ENCODE measurements at places on chromosomes 2 and 18.
A peak's percentile ranks its signal among the peaks of the same experiment; 100 is the strongest.

DNA sequence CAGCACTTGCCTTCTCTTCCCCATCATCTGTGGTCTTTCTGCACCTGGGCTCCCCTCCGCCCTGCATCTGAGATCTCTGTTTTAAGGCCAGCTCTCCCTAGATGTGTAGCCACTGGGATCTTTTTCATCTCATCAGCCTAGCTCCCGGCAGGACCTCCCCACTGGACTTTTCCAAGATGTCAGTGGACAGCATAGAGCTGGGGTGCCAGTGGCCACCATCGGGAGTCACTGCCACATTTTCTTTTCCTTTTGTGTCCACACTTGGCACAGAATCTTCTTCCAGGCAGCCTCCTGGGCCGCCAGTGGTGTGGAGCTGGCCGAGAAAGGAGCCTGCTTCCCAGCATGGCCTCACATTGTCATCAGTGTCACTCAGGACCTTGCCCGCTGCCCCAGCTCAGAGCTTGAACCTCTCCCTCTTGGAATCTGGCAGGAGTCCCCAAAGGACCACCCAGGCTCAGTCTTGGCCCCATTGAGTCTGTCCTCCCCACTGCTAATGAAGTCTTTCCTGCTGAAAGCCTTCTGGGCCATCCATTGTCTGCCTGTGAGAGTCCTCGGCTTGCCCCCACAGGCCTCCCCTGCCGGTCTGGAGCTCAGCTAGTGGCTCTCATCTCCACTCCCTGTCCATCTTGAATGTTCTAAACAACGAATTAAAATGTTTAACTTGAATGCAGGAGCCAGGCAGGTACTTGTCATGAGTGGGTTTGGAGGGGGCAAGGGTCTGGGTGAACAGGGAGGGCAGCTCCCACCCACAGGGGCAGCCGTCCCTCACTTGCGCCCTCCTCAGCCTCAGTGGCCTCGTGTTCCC lies 324.4 kb downstream of the GBX2 start:
- no peak for DNase-seq

GRCh38 chr2:99825630-99826029 lies 316.8 kb downstream of the AFF3 start:
- no peak for DNase-seq

- peak; percentile 24 for DNase-seq
These were observed 2.7 kb upstream of the LRP2 start for GRCh38 chr2:169365029-169365480.

DNA sequence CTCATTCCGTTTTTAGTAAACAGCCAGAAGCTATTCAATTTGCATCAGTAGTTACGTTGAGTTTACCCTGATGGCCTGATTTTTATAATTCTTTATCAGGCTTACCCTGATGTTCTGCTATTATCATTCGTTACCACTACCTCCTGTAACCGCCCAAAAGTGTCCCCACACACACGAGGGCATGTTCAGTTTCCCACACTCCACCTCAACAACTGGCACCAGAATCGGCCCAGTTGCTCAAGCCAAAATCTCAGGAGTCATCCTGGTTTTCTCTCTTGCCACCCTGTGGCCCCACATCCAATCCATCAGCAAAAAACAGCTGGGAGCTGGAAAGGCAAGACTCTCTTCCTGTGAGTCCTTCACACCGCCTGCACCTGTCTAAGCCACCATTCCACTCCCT lies 102.9 kb upstream of the RAB6C start:
- DNase-seq, result no peak

DNA sequence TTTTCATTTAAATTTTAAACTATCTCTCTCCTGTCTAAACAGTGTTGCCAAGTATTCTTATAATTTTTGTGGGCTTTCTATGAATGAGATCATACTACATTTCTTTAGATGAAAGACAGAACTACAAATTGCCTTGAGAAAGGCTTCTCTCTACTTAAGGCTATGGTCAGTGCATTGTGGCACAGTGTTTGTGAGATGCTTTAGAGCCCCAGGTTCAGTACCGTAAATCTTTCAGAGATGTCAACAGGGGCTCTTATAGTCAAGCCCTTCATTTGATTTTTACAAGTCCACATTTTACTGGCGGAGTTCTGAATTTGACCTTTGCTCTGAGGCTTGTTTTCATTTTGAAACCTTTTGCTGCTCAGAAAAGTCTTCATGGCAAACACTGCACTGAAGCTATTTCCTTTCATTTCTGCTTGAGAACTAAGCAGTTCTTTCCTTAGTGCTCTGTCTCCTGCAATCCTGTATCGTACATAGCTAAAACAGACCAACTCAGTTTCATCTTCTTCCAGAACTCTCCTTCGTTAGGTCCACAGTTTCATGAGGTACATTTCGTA lies 175.2 kb downstream of the NYAP2 start:
- no peak for DNase-seq

- no peak for DNase-seq
These were observed 331.8 kb upstream of the RBMS1 start for GRCh38 chr2:160825433-160825832.
